ENCODE measurements at places on chromosomes 12 and 14. TPM values are rescaled to one million over a fixed set of nuclear protein-coding genes. Genes with fewer than 3 reads are reported as not detected.

ARG2 gene
- 8.4 TPM for total RNA-seq

OVCH1 gene
- total RNA-seq: 0.51 TPM

ERP27 gene
- total RNA-seq: not detected

RFX4 gene
- not detected for total RNA-seq

TPH2 gene
- total RNA-seq: not detected

ZFYVE26 gene
- total RNA-seq: 22.9 TPM

RNASE4 gene
- 20.0 TPM for total RNA-seq

NAV3 gene
- 50.3 TPM for total RNA-seq

SP1 gene
- 31.3 TPM for total RNA-seq

HIP1R gene
- 21.3 TPM for total RNA-seq

WNT5B gene
- 40.3 TPM for total RNA-seq

AGAP2 gene
- total RNA-seq: under 0.01 TPM

LRRC9 gene
- not detected for total RNA-seq

GLT1D1 gene
- total RNA-seq: under 0.01 TPM

CCDC85C gene
- 9.6 TPM for total RNA-seq

GNB3 gene
- total RNA-seq: 1.3 TPM

TMEM132C gene
- under 0.01 TPM for total RNA-seq

TBX3 gene
- total RNA-seq: 66.4 TPM

KLHDC1 gene
- total RNA-seq: 5.4 TPM

MBD6 gene
- total RNA-seq: 5.1 TPM

KNTC1 gene
- total RNA-seq: 8.0 TPM

TPPP2 gene
- total RNA-seq: not detected

EML1 gene
- 36.2 TPM for total RNA-seq

COX8C gene
- total RNA-seq: 0.33 TPM

CLEC2A gene
- total RNA-seq: not detected
